ENCODE measurements at places on chromosomes 7 and 10.
A peak's percentile ranks its signal among the peaks of the same experiment; 100 is the strongest.

DNA sequence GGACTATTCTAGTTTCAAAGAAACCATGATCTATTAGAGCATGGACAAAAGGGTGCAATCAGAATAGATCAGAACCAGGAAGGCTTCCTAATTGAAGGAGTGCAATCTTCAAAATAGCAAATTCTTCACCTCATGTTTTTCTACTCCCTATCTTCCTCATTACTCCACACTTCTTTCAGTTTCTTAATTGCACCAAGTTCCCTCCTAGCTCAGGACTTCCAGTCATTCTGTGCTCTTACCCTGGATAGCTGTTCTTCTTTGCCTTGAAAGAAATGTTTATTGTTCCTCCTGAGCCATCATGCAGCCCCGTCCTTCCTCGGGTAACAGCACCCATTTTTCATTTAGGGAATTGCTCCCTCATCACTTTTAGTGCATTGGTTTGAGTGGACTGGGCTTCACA, 23.1 kb downstream of the TRPV5 start:
- DNase-seq = no peak

DNA sequence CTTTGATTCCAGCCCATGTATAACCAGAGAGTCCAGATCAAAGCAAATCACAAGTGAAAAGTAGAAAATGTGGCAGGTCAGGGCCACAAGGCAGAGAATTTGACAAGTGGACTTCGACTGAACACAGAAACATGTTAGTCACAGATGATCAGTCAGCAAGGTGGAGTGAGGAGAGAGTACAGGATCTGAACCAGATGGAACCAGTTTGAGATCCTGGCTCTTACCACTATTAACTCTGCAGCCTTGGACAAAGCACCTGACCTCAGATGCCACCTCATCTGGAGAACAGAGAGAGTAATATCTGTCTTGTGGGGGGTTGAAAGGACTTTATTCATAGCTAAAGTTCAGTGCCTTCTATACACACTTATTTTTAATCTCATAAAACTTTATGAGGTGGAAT, 4.4 kb downstream of the MRLN start:
- no peak for DNase-seq

- DNase-seq = no peak
Measured at GRCh38 chr7:51927738-51928137, 611.1 kb upstream of the COBL start.

GRCh38 chr10:69792341-69792740, 9.4 kb upstream of the COL13A1 start:
- no peak for DNase-seq

GRCh38 chr10:115432188-115432819, 339.1 kb downstream of the ATRNL1 start:
- DNase-seq = peak; percentile 7

DNA sequence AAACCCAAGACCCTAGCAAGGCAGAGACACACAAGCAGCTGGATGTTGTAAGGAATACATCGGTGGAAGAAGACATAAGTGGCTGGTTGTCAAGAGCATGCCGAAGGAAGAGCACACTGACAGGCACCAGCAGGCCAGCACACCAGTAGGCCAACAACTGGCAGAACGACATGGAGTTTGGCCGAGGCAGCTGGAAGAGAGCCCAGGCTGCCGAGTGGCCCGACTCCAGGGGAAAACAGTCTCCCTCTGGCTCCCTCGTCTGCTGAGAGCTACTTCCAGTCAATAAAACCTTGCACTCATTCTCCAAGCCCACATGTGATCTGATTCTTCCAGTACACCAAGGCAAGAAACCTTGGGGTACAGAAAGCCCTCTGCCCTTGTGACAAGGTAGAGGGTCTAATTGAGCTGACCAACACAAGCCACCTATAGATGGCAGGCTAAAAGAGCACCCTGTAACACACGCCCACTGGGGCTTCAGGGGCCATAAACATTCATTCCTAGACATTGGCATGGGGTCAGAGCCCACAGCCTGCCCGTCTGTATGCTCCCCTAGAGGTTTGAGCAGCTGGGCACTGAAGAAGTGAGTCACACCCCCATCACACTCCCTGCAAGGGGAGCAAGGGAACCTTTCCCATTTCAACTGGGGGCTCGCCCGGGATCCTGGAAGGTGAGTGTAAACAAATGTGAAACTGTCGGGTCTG, 14.7 kb upstream of the TNS3 start:
- DNase-seq = no peak

DNA sequence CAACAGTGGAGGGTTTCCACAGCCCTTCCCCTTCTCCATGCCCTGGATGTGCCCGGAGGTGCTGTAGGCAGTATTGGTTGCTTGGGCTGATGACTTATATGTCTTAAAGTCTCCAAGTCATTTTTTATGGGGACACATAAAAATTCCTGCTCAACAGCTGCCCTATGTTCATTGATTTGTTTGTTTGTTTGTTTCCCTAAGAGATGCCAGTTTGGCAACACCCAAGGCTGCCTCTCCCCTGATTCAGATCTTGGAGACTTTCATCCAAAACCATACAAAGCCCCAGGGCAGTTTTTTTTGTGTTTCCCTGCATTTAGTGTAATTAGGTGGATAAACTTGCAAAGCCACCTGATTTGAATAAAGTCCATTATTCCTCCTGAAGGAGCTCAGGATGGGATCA, 115.3 kb downstream of the PLPP4 start:
- DNase-seq = no peak

GRCh38 chr7:47470567-47471357, 111.1 kb downstream of the TNS3 start:
- no peak for DNase-seq

GRCh38 chr7:117283371-117283770, 39.5 kb downstream of the WNT2 start:
- peak; percentile 95 for DNase-seq

DNA sequence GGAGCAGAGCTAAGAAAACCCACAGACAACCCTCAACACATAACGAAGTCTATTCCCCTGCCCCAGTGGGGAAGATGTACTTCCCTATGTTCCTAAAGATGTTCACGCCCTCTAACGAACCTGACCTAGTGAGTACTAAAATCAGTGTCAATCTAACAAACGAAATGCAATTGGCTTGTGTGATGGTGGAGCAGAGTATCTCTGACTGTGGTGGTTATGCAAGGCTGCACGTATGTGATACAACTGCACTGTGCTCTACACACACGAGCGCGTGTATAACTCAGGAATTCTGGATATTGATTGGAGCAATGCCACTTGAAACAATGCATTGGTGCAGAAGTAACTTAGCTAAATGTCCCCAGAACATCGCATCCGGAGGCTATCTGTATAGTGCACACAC, 1.3 kb downstream of the ANKRD16 start:
- peak; percentile 45 for DNase-seq

DNA sequence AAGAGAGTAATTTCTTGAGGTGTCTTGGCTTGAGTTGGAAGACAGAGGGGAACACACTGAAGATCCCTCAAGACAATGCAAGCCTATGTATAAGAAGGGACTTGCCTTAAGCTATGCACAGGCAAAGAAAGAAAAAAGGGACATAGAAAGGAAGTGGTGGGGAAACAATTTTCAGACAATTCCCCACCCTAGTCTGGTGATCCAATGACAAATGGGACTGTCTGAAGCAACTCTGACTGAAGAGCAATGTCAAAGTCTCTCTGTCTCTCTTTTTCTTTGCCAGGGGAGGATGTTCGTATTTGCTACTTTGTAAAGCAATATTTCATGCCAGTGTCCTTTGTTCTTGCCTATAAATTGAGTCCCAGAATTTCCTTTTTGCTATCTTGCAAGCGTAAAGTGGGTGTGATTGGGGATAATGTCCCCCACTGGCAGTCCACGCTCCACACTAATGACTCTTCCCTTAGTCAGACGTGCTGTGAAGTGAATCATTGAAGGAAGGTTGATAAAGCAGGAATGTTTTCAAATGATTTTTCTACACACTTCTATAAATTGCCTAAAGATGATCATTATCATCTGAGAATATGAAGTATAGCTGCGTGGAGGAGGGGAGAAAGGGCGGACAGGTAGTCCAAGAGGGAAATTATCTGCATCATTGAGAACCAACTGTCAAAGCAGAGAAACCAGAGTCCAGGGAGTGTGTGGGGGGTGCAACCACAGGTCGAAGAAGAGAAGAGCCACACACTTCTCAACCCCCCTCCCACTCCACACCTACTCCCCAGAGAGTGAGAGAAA, 243.8 kb upstream of the ETV1 start:
- DNase-seq = no peak

GRCh38 chr10:123550675-123551096, 115.5 kb upstream of the GPR26 start:
- DNase-seq = no peak

DNA sequence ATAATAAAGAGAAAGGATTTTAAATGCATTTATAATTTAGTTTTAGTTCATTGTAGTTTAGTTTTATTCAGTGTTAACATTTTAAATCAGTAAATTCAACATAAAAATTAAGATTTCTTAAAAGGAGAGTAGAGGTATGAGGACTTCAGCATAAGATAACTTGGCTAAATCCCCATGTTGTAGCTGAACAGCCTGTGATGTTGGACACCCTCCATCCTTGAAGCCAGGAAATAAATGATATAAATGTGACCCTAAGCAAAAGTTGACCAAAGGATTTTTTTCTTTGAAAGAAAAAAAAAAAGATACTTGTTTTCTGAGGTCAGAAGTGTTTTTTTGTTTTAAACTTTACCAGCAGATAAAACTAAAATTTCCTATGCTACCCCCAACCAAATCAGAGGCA, 48.7 kb downstream of the GNAI1 start:
- no peak for DNase-seq

- DNase-seq = no peak
Measured at GRCh38 chr7:82081644-82082224, 311.9 kb upstream of the HGF start.

- DNase-seq = peak; percentile 29
Measured at GRCh38 chr10:63605197-63605967, 84.2 kb downstream of the REEP3 start.

DNA sequence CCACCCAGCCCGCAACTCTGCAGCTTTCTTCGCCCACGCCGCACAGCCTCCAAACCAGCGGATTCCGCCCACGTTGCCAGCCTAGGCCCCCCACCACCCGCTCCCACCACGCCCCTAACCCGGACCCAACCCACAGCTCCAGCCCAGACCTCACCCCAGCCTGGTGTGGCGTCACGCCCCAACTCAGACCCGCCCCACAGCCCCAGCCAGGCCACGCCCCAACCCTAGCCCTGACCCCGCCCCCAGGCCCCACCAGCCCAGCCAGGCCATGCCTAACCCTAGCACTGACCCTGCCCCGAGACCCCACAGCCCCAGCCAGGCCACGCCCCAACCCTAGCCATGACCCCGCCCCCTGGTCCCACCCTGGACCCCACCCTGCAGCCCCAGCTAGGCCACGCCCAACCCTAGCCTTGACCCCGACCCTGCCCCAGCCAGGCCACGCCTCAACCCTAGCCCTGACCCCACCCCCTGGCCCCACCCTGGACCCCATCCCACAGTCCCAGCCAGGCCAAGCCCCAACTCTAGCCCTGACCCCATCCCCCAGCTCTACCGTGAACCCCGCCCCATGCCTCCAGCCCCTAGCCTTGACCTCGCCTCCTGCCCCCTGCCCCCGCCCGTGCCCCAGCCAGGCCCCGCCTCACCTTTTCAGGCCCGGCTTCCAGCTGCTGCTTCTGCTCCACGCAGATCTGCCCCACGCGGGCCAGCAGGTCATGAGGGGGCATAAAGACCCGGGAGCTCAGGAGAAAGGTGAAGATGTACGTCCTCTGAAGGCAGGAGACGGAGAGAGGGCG, 64.0 kb downstream of the RASGEF1A start:
- DNase-seq = no peak

DNA sequence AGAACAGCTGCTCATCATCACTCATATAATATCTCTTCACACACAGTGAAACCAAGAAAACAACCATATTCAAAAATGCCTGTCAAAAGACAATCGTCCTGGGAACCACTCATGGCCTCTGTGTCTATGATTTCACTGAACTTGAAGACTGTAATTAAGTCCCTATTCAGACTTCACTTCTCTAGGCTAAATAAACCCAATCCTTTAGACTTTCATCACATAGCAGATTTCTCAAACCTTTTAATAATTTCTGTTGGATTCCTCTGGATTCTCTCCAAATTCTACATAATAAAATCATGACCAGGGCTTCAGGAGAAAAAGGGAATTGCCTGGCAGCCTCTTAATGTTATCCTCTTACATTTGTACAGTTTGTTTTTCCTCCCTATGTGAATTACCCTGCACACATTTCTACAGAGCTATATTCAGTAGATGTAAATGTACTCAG, 201.1 kb downstream of the LRRN3 start:
- DNase-seq = peak; percentile 62

DNA sequence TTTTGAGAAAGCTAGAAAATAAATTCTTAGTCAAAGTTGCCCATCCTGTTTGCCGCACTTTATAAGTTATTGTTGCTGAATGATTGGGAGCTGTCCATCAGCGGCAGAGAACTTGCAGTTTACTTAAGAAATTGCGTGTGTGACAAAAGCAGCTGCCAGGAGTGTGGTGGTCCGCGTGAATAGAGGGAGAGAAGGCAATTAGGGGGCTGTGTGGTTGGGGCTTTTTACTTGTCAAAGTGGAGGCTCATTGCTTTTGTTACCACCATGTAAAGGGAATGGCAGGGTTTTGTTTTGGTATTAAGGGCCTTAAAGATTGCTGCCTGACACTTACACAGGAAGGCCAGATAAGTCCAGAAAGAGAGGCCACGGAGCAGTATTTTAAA, 177.8 kb downstream of the TCF7L2 start:
- DNase-seq = no peak

DNA sequence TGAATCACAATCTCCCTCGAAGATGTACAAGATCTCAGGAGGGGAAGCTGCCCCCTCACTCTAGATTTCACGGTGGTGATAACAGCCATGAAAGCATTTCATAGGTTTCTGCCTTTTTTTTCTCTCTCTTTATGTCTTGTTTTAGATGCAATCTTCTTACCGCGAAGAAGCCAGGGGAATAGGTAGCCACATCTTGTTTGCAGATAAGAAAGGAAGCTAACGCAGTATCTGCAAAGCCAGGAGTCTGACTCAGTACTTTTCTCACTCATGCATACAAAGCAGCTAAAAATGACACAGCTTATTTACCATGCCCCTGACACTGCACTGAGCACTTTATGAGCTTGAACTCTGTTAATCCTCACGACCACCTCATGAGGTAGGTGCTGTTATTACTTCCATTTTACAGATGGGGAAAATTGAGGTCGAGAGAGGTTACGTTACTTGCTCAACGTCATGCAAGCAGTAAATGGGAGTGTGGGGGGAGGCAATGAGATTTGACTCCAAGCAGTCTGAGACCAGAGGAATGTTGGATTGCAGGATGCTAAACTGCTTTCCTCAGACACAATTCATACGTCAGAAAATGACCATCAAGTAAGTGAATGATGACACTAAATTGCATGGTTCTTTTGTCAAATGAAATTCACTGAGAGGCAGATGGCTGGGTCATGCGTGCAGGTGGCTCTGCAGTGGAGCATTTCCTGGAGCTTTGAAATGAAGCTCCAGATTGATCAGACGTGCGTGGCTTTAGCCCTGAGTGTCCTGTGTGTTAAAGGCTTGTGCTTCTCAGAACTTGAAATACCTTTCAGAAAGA, 3.3 kb downstream of the MAP3K8 start:
- DNase-seq = peak; percentile 76

GRCh38 chr7:154438571-154439367, 386.6 kb downstream of the DPP6 start:
- no peak for DNase-seq

Measured in EH (cell line).